ENCODE measurements at places on chromosomes 7 and 10. TPM values are rescaled to one million over a fixed set of nuclear protein-coding genes. Genes with fewer than 3 reads are reported as not detected.

Gene PRPS1L1
- polyA plus RNA-seq: not detected

Gene SUN3
- 0.38 TPM for polyA plus RNA-seq

Gene OGDHL
- 42.3 TPM for polyA plus RNA-seq

- no peak for DNase-seq
Observed at GRCh38 chr10:44278837-44279324, 106.0 kb downstream of the CXCL12 start.

DNA sequence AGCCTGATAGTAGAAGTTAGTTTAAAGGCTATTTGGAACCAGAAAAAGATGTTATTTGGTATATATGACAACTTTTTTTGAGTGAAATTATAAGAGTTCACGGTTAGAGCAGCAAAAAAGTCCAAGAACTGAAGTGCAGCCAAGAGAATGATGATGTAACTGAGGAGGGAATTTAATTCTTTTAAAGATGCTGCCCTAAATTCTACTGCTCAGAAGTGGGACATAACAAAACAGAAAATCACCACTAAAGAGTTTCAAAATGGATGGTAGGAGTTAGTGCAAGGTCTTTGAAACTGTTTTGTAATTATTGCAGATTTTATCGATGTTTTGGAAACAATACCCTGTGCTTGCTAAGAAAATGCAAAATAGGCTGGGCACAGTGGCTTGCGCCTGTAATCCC lies 6.5 kb downstream of the SAMD8 start:
- DNase-seq: no peak

DNA sequence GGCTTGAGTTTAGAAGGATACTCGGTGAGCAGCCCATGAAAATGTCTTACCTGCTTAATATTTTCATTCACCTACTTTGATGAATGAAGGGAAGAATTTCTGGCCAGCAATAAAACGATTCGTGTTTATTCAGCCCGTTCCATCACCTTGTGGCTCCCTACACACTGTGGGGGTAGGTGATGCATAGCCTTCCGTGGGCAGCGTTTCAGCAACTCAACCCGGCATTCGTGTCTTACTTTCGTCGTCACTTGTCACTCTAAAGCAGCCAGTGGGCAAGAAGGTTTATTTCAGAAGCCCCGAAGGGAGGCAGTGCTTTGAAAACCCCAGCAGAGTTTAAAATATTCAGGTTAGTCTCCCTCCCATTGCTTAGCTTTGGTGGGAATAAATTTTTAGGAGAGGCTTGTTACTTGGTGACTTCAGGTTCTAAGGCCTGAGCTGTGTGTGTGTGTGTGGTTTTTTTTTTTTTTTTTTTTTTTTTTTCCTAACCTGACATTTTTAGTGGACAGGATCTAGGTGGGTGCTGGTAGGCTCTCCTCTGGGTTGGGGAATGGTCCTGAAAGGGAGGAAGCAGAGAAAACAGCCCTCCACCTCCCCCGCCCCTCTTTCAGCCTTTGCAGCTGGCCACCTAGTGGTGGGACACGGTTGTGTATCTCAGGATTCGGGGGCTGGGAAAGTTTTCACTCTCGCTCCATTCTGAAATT lies 1.8 kb downstream of the GRK5 start:
- DNase-seq: no peak

DNA sequence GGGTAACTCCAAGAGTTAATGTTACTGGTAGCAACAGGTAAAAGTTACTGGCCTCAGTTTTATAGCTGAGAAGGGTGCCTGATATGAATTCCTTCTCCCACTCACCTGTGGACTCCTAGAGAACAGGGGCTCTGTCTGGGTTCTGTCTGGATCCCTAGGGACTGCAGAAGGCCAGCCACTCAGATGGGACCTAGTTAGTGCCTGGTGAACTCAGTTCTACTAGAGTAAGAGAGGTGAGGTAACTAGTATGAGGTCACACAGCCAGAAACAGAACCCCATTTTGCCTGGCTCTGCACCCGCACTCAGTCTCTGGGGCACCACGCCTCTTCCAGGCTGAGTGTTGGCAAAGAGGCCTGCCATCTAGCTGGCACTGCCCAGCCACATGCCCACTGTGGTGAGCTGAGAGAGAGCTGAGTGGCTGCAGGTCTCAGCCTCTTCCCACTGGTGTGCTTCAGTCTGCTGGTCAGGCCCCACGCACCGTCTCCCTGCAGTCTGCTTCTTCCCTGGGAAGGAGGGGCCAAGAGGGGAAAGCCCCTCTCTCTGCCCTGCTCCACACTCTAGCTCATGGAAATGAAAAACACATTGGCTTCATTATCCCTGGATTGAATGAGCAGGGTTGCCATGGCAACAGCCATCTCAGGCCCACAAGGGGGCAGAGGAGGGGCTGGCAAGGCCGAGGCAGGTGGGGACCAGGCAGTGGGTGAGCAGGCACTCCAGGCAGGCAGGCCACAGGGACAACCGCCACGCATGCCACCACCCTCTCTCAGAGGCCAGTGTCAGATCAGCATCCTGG lies 110.6 kb downstream of the ZMIZ1 start:
- no peak for DNase-seq

DNA sequence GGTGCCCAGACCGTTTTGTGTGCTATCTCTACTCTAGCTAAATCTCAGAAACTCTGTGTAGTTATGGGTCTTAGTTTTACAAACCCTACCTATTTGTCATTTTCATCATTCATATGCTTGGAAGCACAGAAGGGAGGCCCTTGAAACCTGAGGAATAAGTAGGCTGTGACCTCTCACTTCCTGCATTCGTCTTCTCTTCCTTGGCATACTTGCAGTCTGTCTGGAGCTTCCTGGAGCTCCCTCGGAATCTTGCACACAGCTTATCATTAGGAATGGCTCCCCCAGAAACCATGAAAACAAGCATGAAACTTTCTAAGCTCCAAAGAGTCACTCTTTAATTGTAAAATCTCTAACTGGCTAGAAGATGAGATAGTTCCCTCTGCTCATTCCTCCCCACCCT lies 376.9 kb upstream of the MYO3A start:
- DNase-seq: no peak

DNA sequence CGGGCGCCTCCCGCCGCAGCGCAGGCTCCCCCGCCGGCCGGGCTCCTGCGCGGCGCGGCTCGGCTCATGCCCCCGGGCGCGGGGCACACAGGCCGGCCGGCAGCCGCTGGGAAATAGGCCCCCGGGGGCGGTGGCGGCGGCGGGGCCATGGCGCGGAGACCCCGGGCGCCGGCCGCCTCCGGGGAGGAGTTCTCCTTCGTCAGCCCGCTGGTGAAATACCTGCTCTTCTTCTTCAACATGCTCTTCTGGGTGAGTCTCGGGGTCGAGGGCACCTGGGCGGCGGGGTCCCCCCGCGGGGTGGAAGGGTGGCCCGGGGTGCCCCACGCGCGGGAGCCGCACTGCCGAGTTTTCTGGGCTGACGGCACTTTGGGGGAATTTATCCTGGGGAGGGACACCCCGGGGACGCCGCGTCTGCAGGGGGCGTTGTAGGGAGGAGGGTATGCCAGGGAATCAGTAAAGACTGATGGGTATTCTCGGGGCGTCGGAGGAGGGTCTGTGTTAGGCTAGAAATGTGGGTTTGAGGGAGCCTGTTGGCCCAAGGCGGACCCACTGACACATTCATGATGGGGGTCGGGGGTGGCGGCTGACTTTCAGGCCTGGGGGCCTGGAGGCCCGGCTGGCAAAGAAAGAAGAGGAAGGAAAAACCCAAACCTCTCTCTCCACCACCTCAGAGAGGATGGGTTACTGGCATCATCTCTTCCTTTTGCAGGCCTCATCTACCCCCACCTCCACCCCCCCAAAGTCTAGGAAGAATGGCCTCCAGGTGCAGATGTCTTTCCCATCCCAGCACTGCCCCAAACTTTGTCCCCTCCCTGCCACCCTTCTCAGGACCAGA lies 544 bp downstream of the TSPAN33 start:
- no peak for DNase-seq

GRCh38 chr10:63644418-63645142 lies 123.4 kb downstream of the REEP3 start:
- no peak for DNase-seq
